Ascending aorta (tissue), 2 donors: ENCODE measurements at places on chromosomes 1 and 21. TPM values are rescaled to one million over a fixed set of nuclear protein-coding genes. Genes with fewer than 3 reads are reported as not detected.
A peak's percentile ranks its signal among the peaks of the same experiment; 100 is the strongest.

- DNase-seq, result no peak
- H3K27me3 ChIP-seq, result no peaks in the 10 kb centered on the region
- no peak overlapping the region for H3K4me3 ChIP-seq
- H3K27ac ChIP-seq, result no peak overlapping the region
- H3K4me1 ChIP-seq, result no peaks in the 10 kb centered on the region
These were observed 83.9 kb upstream of the WDR26 start for GRCh38 chr1:224518528-224518927.

The TGFB2 gene
- 9.9 TPM for total RNA-seq

GRCh38 chr1:44537956-44538355 is 132.9 kb downstream of the RNF220 start:
- H3K36me3 ChIP-seq, result no peaks in the 10 kb centered on the region
- H3K4me3 ChIP-seq, result no peak overlapping the region
- no peak for DNase-seq
- H3K27me3 ChIP-seq, result no peaks in the 10 kb centered on the region
- no peak overlapping the region for H3K27ac ChIP-seq

The PDZK1IP1 gene
- total RNA-seq, result not detected

- H3K36me3 ChIP-seq, result no peaks in the 10 kb centered on the region
- H3K27me3 ChIP-seq, result no peaks in the 10 kb centered on the region
- H3K27ac ChIP-seq, result no peak overlapping the region
- DNase-seq, result no peak
- no peaks in the 10 kb centered on the region for H3K4me1 ChIP-seq
These were observed 284.0 kb downstream of the RPS6KC1 start for GRCh38 chr1:213335084-213335483.

The PYHIN1 gene
- 2.8 TPM for total RNA-seq

DNA sequence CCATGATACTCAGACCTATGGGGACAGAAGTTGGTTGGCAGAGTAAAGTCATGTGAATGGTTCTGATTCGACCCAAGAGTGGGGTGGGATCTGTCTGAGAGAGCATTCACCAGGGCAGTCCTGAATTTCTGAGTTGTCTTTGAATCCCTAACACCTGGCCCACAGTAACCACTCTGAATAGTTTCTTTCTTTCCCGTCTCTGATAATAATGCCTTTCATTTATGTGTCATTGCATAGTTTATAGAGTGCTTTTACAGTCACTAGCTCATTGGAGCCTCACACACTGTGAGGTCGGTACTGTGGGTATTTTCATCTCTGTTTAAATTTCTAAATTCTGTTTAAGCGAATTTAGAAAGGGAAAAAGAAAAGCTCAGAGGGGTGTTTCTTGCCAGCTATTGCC is 147.1 kb downstream of the C1orf21 start:
- no peaks in the 10 kb centered on the region for H3K36me3 ChIP-seq
- no peaks in the 10 kb centered on the region for H3K4me1 ChIP-seq
- no peaks in the 10 kb centered on the region for H3K27me3 ChIP-seq
- DNase-seq, result no peak
- peak overlapping the region; percentile 15 for H3K27ac ChIP-seq

The PLXNA2 gene
- total RNA-seq, result 33.0 TPM

The FCAMR gene
- total RNA-seq, result not detected

The USF1 gene
- total RNA-seq, result 68.5 TPM

- no peaks in the 10 kb centered on the region for H3K27me3 ChIP-seq
- H3K4me1 ChIP-seq, result no peaks in the 10 kb centered on the region
- H3K36me3 ChIP-seq, result no peaks in the 10 kb centered on the region
- no peak overlapping the region for H3K4me3 ChIP-seq
- no peak for DNase-seq
These were observed 25.8 kb downstream of the ANP32E start for GRCh38 chr1:150210091-150210490.

- H3K27ac ChIP-seq, result no peak overlapping the region
- no peaks in the 10 kb centered on the region for H3K36me3 ChIP-seq
- no peak overlapping the region for H3K4me3 ChIP-seq
- no peaks in the 10 kb centered on the region for H3K27me3 ChIP-seq
- DNase-seq, result no peak
- no peaks in the 10 kb centered on the region for H3K4me1 ChIP-seq
These were observed 3.3 kb upstream of the PDZK1 start for GRCh38 chr1:145710291-145711027.

The NOS1AP gene
- total RNA-seq, result 5.0 TPM

GRCh38 chr1:116721451-116722007 is 32.7 kb upstream of the CD2 start:
- no peak for DNase-seq
- H3K36me3 ChIP-seq, result no peaks in the 10 kb centered on the region
- H3K27me3 ChIP-seq, result no peaks in the 10 kb centered on the region
- no peak overlapping the region for H3K4me3 ChIP-seq
- H3K27ac ChIP-seq, result no peak overlapping the region

- H3K27me3 ChIP-seq, result no peaks in the 10 kb centered on the region
- no peak for DNase-seq
- H3K4me1 ChIP-seq, result no peaks in the 10 kb centered on the region
These were observed 37.4 kb upstream of the ZBTB40 start for GRCh38 chr1:22414244-22414751.

DNA sequence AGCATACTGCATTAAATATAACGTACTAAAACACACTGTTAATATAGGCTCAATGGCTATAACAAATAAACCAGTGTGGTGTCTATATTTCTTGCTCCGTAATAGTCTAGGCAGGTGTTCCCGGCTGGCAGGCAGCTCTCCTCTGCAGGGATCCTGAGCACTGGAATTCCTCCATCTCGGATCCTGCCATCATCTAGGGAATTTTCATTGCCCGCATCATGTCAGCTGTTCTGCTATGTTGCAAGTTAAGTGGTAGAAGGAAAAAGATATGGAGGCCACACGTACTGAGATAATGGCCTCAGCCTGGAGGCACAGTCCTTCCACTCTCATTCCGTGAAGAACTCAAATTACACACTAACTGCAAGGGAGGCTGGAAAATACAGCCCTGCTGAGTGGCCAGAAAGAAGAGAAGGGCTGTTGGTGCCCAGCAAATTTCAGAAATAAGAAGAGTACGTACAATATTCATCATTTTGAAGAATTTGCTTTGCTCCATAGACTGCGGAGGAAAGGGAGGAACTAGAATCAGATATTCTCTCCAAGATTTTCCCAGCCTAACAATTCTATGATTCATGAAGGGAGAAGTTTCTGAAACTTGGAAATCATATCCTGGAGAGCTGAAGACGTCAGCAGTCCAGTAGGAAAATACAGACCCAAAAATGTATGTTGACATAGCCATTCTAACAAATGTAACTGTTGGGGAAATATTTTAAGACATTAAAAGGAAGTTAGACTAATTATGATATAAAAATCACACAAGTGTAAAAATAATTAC is 263.3 kb downstream of the MRPL39 start:
- no peak overlapping the region for H3K4me3 ChIP-seq
- H3K27me3 ChIP-seq, result no peaks in the 10 kb centered on the region
- no peaks in the 10 kb centered on the region for H3K4me1 ChIP-seq
- no peak overlapping the region for H3K27ac ChIP-seq
- no peaks in the 10 kb centered on the region for H3K36me3 ChIP-seq

The PTGER3 gene
- total RNA-seq, result 70.1 TPM

DNA sequence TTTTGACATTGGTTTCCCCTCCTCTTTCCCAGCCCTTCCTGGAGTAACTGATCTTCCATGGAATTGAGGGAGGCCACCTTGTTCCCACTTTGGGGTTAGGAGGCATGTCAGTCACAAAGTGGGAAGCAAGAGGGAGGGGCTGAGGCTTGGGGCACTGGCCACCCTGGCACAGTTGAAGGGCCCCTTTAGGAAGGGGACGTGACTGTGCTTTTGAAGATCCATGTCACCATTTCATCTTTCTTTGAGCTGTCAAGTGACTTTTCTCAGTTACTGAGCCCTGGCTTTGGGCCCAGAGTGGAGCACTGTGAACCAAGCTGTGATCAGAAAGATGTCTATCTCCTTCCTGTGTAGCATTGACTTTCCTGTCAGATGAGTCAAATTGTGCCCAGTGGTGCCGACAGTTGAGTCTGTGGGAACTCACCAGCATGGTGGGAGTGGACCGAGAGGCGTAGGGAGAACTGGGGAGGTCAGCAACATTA is 38.5 kb upstream of the TDRD10 start:
- peaks cover 2% of the 10 kb centered on the region for H3K4me1 ChIP-seq
- peak overlapping the region; percentile 27 for H3K27ac ChIP-seq
- H3K36me3 ChIP-seq, result peaks cover 17% of the 10 kb centered on the region
- H3K27me3 ChIP-seq, result no peaks in the 10 kb centered on the region
- no peak for DNase-seq

GRCh38 chr21:38675182-38675824 is 130.4 kb upstream of the ETS2 start:
- DNase-seq, result no peak
- H3K27me3 ChIP-seq, result no peaks in the 10 kb centered on the region
- no peaks in the 10 kb centered on the region for H3K36me3 ChIP-seq
- H3K4me1 ChIP-seq, result peaks cover 8% of the 10 kb centered on the region
- peak overlapping the region; percentile 45 for H3K27ac ChIP-seq

The EVI5 gene
- total RNA-seq, result 19.8 TPM

The KRTAP7-1 gene
- not detected for total RNA-seq

The DBT gene
- 2.3 TPM for total RNA-seq

- H3K36me3 ChIP-seq, result no peaks in the 10 kb centered on the region
- no peak overlapping the region for H3K4me3 ChIP-seq
- no peaks in the 10 kb centered on the region for H3K4me1 ChIP-seq
These were observed 30.5 kb downstream of the KRTAP10-1 start for GRCh38 chr21:44509539-44509938.

DNA sequence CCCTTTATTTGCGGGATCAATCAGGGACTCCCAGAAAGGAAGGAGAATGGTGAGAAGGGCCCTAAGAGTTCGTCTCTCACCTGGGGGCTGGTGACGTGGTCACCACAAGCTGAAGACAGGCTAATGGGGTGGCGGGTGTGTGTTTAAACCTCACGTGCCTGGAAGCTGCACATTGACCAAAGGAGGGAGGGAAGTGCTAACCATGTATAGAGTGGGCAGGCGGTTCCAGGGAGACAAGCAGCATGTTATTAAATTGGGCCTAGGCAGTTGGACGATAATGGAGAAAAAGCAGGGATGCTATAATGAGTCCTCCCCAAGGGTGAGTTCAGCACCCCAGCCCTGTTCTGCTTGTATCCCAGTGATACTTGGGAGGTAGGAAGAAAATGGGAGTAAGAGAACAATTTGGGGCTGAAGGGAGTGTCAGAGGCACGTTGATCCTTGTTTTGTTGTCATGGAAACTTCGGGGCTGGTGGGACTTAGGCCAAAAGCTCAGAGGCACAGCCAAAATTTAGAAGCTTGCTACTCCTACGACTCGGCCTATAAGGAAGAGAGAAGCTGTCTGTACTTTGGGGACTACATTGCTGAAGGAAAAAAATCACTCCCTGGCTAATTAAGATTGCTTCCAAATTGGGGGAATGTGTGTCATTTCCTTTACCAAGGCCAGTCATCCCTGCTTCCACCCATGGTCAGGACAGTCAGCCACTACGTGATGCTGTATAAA is 33.2 kb upstream of the EPHA8 start:
- peak overlapping the region; percentile 83 for H3K27ac ChIP-seq
- no peaks in the 10 kb centered on the region for H3K27me3 ChIP-seq
- peaks cover 36% of the 10 kb centered on the region for H3K36me3 ChIP-seq
- DNase-seq, result no peak
- no peak overlapping the region for H3K4me3 ChIP-seq

The ERICH3 gene
- not detected for total RNA-seq

DNA sequence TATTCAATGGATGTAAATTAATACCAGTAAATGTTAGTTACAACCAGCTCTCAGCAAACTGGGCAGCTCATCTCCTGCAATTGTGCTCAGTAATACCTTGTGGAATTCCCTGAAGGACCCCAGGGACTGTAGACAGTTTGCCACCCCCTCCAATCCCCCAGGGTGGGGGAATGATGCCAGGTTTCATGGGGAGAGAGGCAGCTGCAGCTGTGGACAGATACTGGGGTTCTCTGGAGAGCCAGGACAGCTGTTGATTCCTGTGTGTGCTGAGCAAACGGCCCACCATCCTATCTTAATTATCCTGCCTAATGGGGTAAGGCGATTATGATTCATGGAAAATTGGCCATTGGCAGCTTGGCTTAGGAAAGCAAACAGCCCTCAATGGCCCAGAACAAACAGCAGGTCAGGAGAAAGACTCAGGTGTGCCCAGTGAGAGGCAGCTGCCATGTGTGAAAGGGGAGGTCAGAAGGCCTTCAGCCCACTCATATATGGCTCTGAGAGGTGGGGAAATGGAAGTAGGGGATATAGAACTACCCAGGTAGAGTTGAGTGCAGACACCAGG is 148.9 kb upstream of the CTTNBP2NL start:
- H3K4me3 ChIP-seq, result no peak overlapping the region
- no peaks in the 10 kb centered on the region for H3K36me3 ChIP-seq
- H3K27ac ChIP-seq, result no peak overlapping the region
- DNase-seq, result no peak

GRCh38 chr1:165632491-165632890 is 1.5 kb downstream of the MGST3 start:
- peak overlapping the region; percentile 90 for H3K27ac ChIP-seq
- no peak for DNase-seq
- H3K4me1 ChIP-seq, result peaks cover 3% of the 10 kb centered on the region
- H3K4me3 ChIP-seq, result peak overlapping the region; percentile 90
- H3K27me3 ChIP-seq, result no peaks in the 10 kb centered on the region

- H3K4me3 ChIP-seq, result no peak overlapping the region
- H3K27ac ChIP-seq, result peak overlapping the region; percentile 58
- DNase-seq, result no peak
- H3K36me3 ChIP-seq, result peaks cover 9% of the 10 kb centered on the region
- H3K27me3 ChIP-seq, result no peaks in the 10 kb centered on the region
These were observed 114.7 kb downstream of the ATP5PO start for GRCh38 chr21:33800753-33801423.

The KRTAP19-1 gene
- not detected for total RNA-seq

- H3K27me3 ChIP-seq, result no peaks in the 10 kb centered on the region
- no peaks in the 10 kb centered on the region for H3K36me3 ChIP-seq
- DNase-seq, result no peak
- H3K4me3 ChIP-seq, result no peak overlapping the region
- H3K27ac ChIP-seq, result no peak overlapping the region
- no peaks in the 10 kb centered on the region for H3K4me1 ChIP-seq
These were observed 80.9 kb upstream of the BACH1 start for GRCh38 chr21:29217818-29218291.

GRCh38 chr1:1779691-1780597 is 1.7 kb upstream of the NADK start:
- peaks cover 4% of the 10 kb centered on the region for H3K36me3 ChIP-seq
- H3K27ac ChIP-seq, result peak overlapping the region; percentile 39
- DNase-seq, result peak; percentile 40
- peaks cover 17% of the 10 kb centered on the region for H3K4me1 ChIP-seq
- no peaks in the 10 kb centered on the region for H3K27me3 ChIP-seq
- no peak overlapping the region for H3K4me3 ChIP-seq

DNA sequence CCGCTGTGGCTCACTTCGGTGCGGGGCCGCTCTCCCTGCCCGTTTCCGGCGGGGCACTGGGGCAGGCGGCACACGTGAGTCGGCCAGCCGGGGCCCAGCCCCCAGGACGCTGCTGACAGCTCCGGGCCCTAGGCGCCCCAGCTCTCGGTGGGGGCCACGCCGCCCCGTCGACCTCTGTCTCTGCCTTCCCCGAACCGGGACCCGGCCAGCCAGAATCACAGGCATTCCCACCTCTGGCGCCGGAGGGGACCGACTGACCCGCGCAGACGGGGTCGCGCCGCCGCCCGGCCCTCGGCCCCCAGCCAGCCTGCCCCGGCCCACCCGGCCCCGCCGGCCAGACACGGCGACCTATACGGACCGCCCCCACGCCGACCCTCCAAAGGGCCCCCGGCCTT is 755 bp downstream of the SCMH1 start:
- no peaks in the 10 kb centered on the region for H3K27me3 ChIP-seq
- H3K4me3 ChIP-seq, result peak overlapping the region; percentile 90
- H3K36me3 ChIP-seq, result no peaks in the 10 kb centered on the region
- H3K4me1 ChIP-seq, result no peaks in the 10 kb centered on the region
- DNase-seq, result no peak

The TMEM82 gene
- total RNA-seq, result not detected
